ENCODE measurements at places on chromosomes 5 and 9.

DNA sequence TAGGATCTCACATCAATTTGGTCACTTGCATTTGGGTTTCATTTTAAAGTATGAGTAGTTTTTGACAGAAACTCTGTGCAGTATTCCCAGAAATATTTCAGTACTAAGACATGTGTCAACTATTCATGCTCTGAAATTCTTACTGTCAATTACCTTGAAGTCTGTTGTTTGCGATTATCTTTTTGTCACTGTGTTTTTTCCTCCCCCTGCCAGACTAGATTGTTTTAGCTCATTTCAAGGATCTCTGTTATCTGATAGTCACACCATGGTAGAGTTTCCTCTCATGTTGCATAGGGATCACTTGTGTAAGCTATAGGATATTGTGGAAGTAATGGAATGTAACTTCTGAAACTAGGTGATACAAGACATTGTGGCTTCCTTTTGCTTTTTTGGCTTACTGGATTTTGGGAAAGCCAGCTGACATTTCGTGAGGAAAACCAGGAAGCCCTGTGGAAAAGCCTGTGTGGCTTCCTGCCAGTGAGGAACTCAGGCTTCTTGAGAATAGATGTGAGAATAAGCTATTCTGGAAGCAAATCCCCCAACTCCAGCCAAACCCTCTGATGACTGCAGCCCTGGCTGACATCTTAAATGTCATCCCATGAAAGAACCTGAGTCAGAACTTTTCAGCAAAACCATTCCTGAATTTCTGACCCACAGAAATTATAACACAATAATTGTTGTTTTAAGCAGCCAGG lies 122.2 kb downstream of the FGF10 start:
- no peak for DNase-seq

- DNase-seq: no peak
These were observed 262.9 kb upstream of the TRPM3 start for GRCh38 chr9:71384343-71384742.

DNA sequence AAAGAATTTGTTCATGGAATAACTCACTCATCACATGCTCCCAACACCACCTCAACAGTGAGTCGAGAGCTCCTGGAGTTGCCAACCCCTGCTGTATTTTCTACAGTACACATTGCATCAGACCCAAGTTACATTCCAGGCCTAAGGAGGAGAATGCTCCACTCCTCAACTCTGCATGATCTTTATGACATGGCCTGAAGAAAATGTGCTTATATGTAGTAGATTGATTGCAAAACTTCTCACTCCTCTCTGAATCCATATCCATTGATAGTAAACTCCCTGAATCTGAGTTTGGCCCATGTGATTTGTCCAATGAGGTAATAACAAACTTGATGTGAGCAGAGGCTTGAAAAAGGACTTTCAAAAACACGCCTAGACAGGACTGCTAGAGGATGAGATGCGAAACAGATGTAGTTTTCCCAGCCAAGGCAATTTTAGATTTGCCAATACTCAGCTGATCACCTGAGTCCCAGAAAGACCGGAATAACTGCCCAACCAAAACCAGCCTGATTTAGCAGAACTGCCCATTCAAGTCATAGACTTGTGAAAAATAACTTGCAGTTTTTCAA lies 29.0 kb upstream of the PAPPA start:
- DNase-seq: no peak

DNA sequence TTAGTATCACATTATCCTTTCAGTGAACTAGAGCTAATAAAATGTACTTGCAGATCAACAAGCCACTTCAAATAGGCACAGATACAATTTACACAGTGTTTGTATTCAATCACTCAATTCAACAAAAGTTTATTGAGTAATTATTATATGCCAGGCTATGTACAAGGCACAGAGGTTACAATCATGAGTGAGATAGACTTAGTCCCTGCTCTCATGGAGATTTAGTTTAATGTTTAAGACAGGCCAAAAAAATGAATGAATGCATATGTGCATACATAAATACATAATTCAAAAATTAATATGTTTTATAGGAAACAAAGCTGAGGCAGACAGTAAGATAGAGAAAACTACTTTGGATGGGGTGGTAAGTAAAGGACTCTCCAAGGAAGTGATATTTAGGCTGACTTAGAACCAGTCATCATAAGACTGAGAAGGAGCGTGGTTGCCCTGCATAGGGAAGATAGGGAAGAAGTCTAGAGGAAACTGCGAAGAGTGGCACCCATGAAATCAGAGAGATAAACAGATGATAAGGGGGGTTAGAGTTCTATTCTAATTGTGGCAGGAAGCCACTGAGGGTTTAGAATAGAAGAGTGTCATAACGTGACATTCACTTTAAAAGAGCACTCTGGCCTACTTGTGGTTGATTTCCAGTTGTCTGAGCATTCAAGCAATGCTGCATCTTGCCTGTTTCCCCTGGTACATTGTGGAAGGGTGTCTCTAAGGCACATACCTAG lies 49.7 kb upstream of the GRAMD2B start:
- no peak for DNase-seq

DNA sequence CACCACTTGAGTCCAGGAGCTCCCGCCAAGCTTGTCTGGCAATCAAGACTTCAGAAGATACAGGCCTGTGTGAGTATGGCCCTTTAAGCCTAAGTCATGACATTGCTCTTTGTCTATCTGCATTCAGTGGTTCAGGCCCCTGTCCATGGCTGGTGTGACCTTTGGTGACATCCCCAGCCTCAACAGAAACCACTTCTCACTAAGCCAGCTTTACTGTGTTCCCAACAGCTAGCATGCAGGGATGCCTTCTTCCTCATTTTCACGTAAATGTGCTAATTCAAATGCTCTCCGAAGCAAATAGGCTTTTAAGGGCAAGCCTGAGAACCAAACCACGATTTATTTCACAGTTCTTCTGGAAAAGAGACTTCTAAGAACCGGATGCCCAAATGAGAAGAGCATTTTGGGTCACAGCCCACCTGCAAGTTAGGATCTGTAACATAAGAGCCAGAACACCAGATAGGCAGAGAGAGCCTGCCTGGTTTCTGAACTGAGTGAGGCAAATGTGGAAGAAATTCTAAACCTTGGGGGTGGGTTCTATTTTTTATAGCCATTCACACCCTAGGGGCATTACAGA lies 14.9 kb downstream of the CD180 start:
- no peak for DNase-seq

Measured in T1000 (cell line).